HFFc6 (cell line): ENCODE measurements at places on chromosomes 11 and 22. TPM values are rescaled to one million over a fixed set of nuclear protein-coding genes. Genes with fewer than 3 reads are reported as not detected.
A peak's percentile ranks its signal among the peaks of the same experiment; 100 is the strongest.

Gene CDC42BPG
- total RNA-seq, result 0.06 TPM in 1 of 2 replicates, not detected in the other

Gene CCDC15
- total RNA-seq, result 1.4 to 2.6 TPM (median 2.3 TPM) in 3 replicates

- H3K27me3 ChIP-seq, result peaks cover 4% of the 10 kb centered on the region
- H3K27ac ChIP-seq, result no peak overlapping the region
- DNase-seq, result no peak
- H3K4me1 ChIP-seq, result no peaks in the 10 kb centered on the region
Observed at GRCh38 chr11:109071712-109072524, 350.1 kb upstream of the C11orf87 start.

DNA sequence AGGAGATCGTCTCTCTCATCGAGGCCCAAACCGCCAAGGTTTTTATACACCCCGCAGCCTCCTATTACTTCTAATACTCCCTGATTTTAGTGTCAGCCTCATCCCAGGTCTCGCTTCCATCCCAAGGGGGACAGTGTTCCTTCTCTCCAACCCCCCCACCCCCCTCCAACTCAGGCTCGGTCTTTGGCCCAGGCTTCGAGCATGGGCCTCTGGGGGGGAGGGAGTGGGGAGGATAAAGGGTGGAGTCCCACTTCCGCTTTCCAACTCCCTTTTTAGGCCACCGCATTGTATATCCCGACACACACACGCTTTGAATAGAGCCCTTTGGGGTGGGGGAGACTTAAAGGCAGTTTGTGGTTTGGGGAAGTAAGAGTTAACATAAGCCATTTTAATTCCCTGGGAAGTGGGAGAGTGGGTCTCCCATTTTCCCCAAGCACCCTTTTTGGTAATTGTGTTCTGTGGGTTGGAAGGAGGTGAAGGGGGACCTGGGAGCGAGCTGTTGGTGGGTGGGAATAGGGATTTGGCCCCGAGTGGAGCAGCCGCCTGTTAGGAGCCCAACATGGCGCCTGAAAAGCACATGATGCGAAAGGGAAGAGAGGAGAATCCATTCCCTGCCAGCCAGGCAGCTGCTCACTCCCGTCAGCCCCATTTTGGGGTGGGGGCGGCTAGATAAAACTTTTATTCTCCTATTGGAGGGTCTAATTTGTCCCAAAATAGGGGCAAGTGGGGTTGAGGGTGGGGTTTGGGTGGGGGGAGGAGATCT, 844 bp downstream of the PCF11 start:
- H3K27me3 ChIP-seq, result peaks cover 14% of the 10 kb centered on the region
- peak overlapping the region; percentile 100 for H3K4me3 ChIP-seq
- H3K4me1 ChIP-seq, result peaks cover 37% of the 10 kb centered on the region
- peak; percentile 25 for DNase-seq
- H3K36me3 ChIP-seq, result peaks cover 54% of the 10 kb centered on the region

DNA sequence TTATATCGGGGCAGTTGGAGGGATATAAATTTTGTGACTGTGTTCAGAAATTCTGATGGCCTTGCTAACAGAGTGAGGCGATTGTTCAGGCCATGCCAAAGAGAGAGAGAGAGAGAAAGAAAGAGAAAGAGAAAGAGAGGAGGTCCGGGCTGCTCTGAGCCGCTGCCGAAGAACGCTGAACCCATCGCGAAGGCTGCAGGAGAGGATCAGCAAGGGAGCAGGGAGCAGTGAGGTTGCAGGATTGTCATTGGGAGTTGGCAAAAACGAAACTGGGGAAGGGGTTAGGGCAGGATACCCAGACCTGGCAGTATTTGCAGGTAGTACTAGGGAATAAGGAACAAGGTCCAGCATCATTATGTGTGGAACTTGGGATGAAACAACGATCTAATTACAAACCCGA, 537.1 kb downstream of the INSC start:
- H3K27ac ChIP-seq, result no peak overlapping the region
- DNase-seq, result no peak
- H3K4me1 ChIP-seq, result peaks cover 7% of the 10 kb centered on the region; the same call in 1 of the 2 replicates
- peaks cover 3% of the 10 kb centered on the region for H3K27me3 ChIP-seq
- H3K4me3 ChIP-seq, result peak overlapping the region; percentile 69
- H3K36me3 ChIP-seq, result no peaks in the 10 kb centered on the region

GRCh38 chr22:31282748-31283468, 9.4 kb downstream of the PIK3IP1 start:
- H3K4me3 ChIP-seq, result no peak overlapping the region
- H3K27ac ChIP-seq, result no peak overlapping the region
- no peaks in the 10 kb centered on the region for H3K36me3 ChIP-seq
- no peak for DNase-seq
- H3K4me1 ChIP-seq, result no peaks in the 10 kb centered on the region

DNA sequence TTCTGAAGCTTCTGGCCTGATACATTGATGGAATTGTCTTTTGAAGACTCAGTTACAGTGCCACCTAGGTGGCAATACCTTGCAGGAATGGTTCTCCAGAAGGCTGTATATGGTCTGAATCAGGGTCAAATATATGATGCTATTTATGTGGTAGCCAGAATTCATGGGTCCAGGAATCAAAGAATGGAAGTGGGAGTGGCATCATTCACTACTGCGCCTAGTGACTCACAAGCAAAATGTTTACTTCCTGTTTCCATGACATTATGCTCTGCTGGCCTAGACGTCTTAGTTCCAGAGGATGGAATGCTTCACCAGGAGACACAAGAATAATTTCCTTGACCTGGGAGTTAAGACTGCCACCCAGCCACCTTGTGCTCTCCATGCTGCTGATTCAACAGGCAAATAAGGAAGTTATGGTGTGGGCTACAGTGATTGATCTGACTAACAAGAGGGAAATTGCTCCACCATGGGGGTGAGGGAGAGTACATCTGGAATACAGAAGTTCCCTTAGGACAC, 491.8 kb downstream of the ETS1 start:
- peak; percentile 93 for DNase-seq
- peak overlapping the region; percentile 99 for H3K27ac ChIP-seq
- no peaks in the 10 kb centered on the region for H3K27me3 ChIP-seq
- H3K4me1 ChIP-seq, result peaks cover 29% of the 10 kb centered on the region
- peaks cover 1% of the 10 kb centered on the region for H3K36me3 ChIP-seq

DNA sequence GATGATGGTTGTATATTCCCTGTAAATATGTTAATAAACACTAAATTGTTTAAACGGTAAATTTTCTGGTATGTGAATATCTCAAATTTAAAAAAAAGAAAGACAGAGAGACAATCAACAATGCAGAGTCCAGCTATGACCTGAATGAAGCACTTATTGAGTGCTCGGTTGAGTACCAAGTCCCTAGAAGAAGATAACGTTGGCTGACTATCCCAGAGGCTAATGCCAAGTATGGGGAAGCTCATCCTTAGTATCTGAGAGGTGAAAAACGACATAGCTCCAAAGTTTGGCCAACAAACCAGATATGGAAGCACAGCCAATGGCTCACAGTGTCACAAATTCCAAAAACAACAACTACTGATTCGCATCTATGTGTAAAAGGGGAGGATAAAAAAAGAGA, 71.3 kb downstream of the RSF1 start:
- no peaks in the 10 kb centered on the region; the same call in 1 of the 2 replicates for H3K27me3 ChIP-seq
- peaks cover 18% of the 10 kb centered on the region for H3K36me3 ChIP-seq
- no peak for DNase-seq
- peaks cover 43% of the 10 kb centered on the region for H3K4me1 ChIP-seq
- H3K4me3 ChIP-seq, result no peak overlapping the region
- H3K27ac ChIP-seq, result no peak overlapping the region
